Stimulated activated CD4-positive, alpha-beta T cell treated with anti-CD3 and anti-CD28 coated beads, Interleukin-4, amount 100 ng/mL, for 24 hours (primary cell): ENCODE measurements at places on chromosomes 5 and 9.

DNA sequence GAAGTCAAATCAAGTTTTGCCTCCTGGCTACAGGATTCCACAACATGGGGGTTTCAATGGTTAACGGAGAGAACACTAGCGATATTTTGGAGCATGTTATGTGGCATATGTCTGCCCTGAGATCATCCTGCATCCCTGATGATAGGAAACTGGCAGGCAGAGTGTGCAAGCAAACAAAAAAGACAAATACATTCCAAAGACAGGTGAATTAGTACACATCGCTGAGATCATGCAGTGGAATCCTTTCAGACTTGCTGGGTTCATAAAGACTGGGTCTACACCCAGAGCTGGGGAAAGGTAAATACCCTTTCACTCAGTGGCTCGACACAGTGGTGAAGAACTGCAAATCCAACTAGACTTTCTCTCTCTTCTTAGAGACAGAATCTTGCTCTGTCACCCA, 286.5 kb downstream of the EFNA5 start:
- no peak for DNase-seq

GRCh38 chr9:15553528-15553898, 670 bp downstream of the CCDC171 start:
- DNase-seq, result no peak

- no peak for DNase-seq
Measured at GRCh38 chr5:96236051-96236450, 197.0 kb downstream of the PCSK1 start.

DNA sequence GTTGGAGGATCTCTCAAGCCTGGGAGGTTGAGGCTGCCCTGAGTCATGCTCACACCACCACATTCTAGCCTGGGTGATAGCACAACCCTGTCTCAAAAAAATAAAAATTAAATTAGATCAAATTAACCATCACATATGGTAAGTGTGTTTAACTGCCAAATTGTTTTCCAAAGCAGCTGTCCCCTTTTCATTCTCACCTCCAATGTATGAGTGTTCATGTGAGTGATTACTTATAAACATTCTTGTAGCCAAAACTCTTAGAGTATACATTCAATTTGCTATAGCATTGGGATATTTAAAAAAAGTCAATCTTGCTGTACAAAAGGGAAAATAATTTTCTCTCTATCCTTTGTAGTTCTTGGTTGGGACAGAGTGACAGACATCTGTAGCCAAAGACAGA, 53.4 kb upstream of the SNAPC3 start:
- DNase-seq, result no peak

DNA sequence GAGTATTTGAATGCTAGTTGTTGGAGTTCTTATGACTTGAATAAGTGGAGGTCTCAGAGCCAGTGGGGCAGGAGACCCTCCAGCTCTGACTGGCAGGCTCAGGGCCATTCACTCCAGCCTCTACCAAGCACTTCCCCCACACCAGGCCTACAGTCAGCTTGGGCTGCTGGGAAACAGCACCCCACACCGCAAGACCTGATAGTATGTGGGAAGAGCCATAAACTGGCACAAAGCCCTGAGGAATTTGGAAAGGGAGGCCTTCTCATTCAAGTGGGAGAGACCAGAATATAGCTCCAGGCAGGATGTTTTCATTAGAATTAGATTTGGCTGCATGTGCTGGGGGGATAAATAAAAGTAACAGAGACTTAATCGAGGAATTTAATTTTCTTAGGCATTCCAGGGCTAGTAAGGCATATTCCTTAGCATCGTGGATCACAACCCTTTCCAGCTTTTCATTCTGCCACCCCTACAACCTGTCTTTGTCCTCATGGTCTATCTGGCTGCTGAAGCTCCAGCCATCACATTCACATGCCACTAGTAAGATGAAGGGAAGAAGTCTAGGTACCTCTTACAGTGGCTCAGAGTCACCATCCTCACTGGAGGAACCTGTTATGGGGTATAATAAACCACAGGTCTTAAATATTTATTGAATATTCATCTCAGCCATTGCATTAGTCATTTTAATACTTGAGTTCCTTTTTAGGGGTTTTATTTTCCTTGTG, 47.5 kb downstream of the TMOD1 start:
- DNase-seq, result no peak

DNA sequence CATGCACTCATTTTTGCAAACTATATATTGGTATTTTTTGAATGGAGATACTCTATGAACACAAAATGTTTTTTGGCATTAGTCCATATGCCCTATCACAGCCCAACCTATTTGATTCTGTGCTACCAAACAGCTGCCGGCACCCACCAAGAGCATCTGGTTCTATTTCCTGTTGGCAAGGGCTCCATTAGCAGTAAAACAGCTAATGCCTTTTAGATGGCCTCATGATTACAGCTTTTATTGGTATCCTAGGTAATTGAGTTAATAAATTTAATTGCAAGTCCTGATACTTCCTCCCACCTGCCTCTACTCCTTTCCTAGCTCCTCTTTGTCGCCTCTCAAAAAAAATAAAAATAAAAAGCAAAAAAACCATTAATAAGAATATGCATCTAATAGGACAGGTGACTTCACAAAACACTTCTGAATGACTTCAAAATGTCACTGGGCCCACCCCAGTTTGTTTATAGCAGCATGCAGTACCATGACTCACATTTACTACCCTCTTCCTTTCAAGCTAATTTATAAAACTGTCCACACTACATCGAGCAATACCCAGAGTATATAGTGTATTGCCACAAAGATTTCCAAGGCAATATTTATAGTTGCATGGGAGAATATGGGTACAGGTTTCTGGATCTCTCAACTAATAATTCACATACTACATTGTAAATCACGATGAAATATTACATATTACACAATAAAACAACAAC, 620.4 kb downstream of the SLCO4C1 start:
- no peak for DNase-seq

- no peak for DNase-seq
Measured at GRCh38 chr5:123093601-123094236, 4.7 kb downstream of the PRDM6 start.

DNA sequence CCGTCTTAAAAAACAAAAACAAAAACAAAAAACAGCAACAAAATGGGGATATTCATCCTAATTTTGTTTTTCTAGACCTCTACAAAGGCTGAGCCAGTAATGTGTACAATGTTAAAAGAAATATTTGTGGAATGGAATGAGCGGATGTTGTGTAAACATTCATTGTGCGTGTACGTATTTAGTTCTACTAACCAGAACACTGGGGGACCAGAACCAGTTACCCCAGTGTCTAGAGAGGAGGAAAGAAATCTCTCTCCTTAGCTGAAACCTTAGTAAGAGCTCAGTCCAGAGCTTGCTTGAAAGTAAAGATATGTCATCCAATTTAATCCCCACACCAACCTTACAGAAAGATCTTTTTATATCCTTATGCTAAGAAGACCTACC, 106.7 kb upstream of the CPEB4 start:
- DNase-seq, result no peak

DNA sequence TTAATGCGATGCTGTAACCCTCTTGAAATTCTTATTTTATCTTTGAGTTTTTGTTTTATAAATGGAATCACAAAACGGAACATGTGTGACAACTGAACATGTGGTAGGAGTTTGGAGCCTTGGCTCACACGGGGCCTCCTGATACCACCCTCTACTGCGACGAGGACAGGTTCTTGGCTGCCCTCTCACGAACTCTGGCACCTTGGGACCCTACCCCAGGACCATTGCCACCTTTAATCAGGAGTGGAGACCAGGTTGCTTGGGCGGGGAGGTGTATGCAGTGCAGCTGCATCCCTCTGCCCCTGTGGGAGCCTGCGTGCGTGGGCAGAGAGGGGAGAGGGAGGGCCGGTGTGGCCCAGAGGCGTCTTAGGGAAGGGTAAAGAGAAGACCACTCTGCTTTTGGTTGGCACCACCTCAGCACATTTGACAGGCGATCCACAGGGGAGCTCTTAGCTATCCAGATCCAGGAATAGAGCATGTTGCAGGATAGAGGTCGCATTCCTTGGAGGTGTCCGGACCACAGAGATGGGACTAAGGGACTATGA, 753.9 kb upstream of the PTPRD start:
- DNase-seq, result no peak

- no peak for DNase-seq
Measured at GRCh38 chr9:109709866-109710265, 70.1 kb upstream of the PALM2AKAP2 start.

DNA sequence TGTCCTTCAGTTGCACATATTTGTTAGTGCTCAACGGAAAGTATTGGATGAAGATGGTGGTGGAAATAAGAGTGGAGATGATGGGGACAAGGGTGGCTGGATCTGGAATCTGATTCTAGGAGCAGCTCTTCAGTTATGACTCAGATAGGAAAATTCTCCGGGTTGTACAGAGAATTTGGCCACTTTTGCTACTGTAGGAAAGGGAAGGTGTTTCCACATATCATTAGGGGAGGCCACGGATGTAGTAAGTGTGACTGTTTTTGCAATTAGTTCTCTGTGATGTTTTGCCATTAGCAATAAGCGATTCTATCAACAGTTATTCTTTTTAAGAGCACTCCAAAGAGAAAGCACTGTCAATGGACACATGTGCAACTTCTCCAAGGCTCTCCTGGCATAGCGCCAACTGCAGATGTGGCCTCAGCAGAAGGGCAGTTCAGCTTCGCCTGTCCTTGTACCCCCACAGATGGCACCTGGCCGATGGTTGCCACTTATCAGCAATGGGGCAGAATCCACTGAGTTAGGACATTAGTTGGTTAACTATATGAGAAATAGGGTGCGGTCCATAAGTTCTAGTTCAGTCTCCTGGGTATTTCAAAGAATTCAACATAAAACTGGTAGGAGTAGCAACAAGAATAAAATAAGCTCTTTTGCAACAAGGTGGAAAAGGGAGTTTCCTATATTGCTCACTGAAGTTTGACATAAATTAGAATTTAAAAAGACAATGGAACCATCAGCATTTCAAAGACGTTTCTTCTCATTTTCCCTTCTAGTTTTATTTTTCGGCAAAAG, 96.3 kb downstream of the ARSB start:
- DNase-seq, result no peak

DNA sequence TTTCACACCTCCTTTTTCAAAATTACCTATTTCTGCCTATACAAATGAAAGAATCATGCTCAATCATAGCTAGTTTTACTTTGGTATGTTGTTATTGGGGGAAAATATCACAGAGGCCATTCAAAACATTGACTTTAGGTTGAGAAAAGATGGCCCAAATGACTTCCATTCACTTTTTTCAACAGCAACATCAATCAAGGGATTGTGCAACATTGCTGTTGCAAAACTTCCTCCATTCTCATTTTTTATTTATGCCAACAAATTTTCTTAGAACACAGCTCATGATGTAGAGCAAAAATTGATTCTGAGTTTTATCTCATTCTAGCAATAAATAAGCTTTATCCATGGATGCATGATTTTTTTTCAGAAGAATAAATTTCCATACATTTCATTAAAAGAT, 93.6 kb upstream of the RORB start:
- DNase-seq, result no peak

DNA sequence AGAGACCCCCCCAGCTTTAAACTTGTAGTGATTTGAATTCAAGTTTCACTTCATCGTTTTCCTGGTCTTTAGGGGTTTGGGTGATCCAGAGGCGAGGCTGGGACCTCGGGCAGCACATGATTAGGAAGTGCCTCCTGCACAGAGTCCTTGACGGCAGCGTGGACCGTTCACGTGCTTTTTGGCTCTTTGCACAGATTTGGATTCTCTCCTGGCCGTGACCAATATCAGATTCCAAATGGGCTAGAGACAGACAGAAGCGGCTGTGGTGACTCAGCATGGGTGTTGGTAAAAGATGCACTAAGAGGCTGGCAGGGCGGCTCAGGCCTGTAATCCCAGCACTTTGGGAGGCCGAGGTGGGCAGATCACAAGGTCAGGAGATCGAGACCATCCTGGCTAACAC, 117.2 kb upstream of the CACNA1B start:
- DNase-seq, result no peak

GRCh38 chr9:16352791-16353401, 517.6 kb downstream of the BNC2 start:
- DNase-seq, result no peak

DNA sequence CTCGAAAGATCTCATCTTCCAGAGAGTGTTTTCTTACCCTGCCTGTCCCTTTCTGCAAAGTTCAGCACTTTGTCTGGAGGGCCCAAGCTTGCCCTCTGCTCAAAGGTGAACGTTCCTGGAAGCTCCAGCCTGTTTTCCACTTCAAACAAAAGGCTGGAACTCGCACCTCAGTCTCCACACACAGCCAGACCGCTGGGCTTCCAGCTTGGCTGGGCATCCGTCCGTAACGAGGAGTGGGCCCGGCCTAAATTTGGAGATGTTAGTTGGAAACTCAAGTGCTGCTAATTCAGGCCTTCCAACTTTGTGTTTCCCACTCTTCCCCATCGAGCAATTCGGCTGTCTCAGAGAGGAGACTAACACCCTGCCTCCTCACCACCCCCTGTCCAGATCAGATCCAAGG, 35.1 kb downstream of the FGF18 start:
- no peak for DNase-seq

- no peak for DNase-seq
Measured at GRCh38 chr5:14684757-14685156, 20.2 kb downstream of the OTULIN start.

DNA sequence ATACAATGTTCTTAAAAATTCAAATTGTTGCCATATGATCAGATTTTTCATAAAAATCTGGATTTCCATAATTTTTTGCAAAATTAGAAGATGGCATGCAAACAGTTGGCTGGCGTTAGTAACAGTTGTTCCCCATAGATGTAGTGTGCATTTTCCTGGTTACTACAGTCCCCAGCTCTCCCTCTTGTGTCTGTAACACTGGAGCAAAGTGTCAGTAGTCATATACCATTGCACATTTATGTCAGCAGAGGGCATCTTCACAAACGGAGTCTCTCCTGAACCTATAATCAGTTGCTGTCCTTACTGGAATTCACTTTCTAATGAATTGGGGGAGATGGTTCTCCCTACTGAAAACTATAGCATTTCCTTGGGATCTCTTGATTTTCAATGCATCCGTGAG, 44.7 kb upstream of the DMAC1 start:
- DNase-seq, result no peak

GRCh38 chr9:135890190-135891026, 16.9 kb downstream of the CAMSAP1 start:
- DNase-seq, result no peak

- DNase-seq, result no peak
Measured at GRCh38 chr5:72369301-72369700, 49.1 kb downstream of the PTCD2 start.
